Esophagus muscularis mucosa (tissue), 4 donors: ENCODE measurements at places on chromosomes 3 and 15. TPM values are rescaled to one million over a fixed set of nuclear protein-coding genes. Genes with fewer than 3 reads are reported as not detected.
A peak's percentile ranks its signal among the peaks of the same experiment; 100 is the strongest.

DNA sequence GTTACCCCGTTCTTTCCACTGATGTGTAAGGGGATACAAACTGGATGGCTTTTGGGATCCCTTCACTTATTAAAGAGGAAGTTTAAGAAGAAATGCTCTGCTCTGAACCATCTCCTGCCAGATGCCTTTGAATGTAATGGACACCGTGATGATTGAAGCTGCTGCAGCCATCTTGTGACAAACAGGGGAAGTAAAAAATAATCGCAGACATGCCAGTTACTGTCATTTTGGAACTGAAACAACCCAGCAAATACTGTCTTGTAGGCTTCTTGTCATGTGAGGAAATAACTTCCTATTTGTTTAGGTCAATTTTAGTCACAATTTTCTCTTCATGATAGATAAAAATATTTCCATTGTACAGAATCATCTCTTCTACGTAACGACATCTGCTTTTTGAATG is 224.0 kb downstream of the CHL1 start:
- no peaks in the 10 kb centered on the region for H3K27me3 ChIP-seq
- no peaks in the 10 kb centered on the region for H3K4me1 ChIP-seq
- DNase-seq, result no peak
- no peaks in the 10 kb centered on the region for H3K36me3 ChIP-seq
- H3K4me3 ChIP-seq, result no peak overlapping the region

- peaks cover 18% of the 10 kb centered on the region for H3K36me3 ChIP-seq
- H3K27ac ChIP-seq, result peak overlapping the region; percentile 21
- H3K27me3 ChIP-seq, result no peaks in the 10 kb centered on the region
- DNase-seq, result no peak
These were observed 318.6 kb upstream of the LRRFIP2 start for GRCh38 chr3:37492977-37493471.

SCAPER gene
- total RNA-seq, result 18.7 TPM

DNA sequence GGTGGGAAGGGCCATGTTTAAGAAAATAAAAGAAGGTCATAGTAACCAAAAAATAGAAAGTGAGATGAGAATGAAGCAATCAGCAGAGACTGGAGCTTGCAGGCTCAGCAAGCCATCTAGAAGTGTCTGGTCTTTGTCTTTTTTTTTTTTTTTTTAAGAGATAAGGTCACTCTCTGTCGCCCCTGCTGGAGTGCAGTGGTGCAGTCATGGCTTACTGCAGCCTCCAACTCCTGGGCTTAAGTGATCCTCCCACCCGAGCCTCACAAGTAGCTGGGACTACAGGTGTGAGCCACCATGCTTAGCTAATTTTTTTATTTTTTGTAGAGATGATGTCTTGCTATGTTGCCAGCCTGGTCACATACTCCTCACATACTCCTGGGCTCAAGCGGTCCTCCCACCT is 36.2 kb downstream of the GXYLT2 start:
- no peaks in the 10 kb centered on the region for H3K36me3 ChIP-seq
- H3K27me3 ChIP-seq, result no peaks in the 10 kb centered on the region
- no peak for DNase-seq
- H3K4me3 ChIP-seq, result no peak overlapping the region

DNA sequence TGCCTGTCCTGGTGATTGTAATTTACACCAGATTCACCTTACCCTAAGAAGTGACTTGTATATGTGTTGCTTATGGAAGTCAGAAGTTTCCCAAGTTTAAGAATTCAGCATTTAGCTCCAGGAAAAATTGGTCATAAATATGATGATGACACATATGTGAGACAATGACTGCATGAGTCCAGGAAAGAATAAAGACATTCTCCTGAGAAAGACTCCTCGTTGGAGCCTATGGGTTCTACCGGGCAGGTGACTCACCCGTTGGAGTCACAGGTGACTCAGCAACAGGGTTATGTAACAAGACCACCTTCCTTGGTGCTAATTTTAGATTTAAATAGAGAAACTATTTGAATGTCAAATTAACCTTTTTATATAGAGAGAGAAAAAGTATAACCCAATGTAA is 662.4 kb downstream of the FHIT start:
- no peak for DNase-seq
- H3K4me1 ChIP-seq, result peaks cover 2% of the 10 kb centered on the region

DNA sequence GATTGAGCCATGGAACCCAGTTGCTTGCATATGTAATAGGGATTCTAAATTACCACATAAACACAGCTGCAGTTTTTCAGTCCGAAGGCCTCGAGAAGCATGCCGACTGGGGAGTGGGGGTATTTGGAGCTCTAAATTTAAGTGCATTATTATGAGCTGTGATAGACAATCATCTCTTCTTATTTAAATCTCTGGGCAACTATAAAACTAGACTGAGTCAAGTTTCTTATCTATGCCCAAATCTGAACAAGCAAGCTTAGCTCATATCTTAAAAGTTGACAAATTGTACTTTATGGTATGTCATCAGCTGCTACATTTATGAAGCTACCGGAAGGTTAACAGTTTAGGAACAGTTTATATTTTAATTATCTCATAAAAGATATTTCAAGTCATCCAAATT is 19.5 kb upstream of the THRB start:
- H3K36me3 ChIP-seq, result no peaks in the 10 kb centered on the region
- H3K27ac ChIP-seq, result no peak overlapping the region
- no peaks in the 10 kb centered on the region for H3K4me1 ChIP-seq
- H3K4me3 ChIP-seq, result no peak overlapping the region

RSL24D1 gene
- 49.8 TPM for total RNA-seq

DNA sequence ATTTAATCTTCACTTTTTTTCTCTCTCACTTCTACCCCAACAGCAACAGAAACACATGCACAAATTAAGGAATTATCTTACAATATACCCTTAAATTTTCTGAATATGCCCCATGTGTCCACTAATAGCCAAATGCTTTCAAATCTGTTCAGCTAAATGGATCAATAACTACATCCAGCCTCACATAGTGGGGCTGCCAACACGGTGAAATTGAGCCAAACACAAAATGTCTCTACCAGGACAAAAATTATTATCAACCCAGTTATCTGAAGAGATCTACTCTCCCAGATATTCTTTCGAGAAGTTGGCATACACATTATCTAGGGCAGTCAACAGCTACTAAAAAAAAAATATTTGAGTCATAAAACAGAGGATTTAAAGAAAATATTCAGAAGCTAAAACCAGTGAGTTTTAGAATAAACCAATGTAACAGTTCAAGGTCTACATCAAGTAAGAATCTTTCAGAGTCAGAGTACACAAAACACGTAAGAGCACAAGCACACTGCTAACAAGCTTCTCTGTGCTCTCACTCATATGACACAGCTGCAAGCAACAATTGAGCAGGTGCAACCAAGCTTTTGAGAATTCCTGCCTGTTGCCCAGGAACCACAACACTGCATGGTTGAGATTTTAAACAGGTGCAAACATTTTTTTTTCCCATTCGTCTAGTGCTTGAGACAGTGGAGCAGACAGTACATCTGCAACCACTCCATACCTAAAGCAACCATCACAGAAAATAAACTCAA is 247.7 kb downstream of the ZBTB20 start:
- no peaks in the 10 kb centered on the region for H3K27me3 ChIP-seq
- peaks cover 44% of the 10 kb centered on the region for H3K4me1 ChIP-seq
- H3K36me3 ChIP-seq, result no peaks in the 10 kb centered on the region
- no peak for DNase-seq

DNA sequence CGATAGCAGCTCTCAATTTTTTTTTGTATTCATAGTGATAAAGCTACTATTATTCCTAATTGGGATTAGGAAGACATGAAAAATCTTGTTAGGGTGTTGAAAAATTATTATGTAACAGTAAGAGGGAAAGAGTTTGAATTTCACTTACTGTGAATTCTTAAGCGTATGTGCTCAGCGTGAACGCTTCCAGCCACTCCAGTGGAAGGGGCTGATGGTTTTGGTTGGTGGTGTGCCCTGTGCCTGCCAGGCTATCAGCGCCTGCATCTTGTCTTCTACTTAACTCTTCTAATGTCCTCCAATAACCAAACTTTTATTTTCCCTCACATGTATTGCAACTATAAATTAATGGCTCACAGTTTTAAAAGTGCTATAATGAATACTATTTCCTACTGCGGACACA is 22.5 kb downstream of the CDIN1 start:
- peaks cover 87% of the 10 kb centered on the region for H3K4me1 ChIP-seq
- no peaks in the 10 kb centered on the region for H3K27me3 ChIP-seq
- H3K36me3 ChIP-seq, result no peaks in the 10 kb centered on the region

- no peaks in the 10 kb centered on the region for H3K36me3 ChIP-seq
- no peak overlapping the region for H3K4me3 ChIP-seq
- H3K27me3 ChIP-seq, result no peaks in the 10 kb centered on the region
- no peak overlapping the region for H3K27ac ChIP-seq
- DNase-seq, result no peak
These were observed 72.0 kb upstream of the ZBED2 start for GRCh38 chr3:111667170-111667569.

DNA sequence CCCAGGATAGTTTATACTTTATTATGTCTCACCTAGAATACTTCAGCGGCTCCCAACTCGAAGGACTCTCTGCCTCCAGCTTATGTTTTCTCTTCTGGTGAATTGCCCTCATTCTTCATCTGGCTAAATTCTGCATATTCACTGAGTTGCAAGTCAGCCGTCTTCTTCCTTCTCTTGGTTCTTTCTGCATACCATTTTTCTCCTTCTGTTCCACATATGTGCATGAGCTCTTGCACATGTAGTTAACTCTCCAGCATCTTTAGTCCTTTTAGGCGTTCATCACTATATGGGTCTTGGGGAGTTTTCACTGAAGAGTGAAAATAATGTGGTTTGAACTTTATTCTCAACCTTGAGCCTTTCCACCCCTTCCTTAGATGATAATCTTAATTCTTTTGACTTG is 70.1 kb downstream of the AP4E1 start:
- H3K4me3 ChIP-seq, result no peak overlapping the region
- peaks cover 18% of the 10 kb centered on the region for H3K36me3 ChIP-seq
- no peaks in the 10 kb centered on the region for H3K27me3 ChIP-seq
- no peak overlapping the region for H3K27ac ChIP-seq

PRSS50 gene
- total RNA-seq, result not detected

DNA sequence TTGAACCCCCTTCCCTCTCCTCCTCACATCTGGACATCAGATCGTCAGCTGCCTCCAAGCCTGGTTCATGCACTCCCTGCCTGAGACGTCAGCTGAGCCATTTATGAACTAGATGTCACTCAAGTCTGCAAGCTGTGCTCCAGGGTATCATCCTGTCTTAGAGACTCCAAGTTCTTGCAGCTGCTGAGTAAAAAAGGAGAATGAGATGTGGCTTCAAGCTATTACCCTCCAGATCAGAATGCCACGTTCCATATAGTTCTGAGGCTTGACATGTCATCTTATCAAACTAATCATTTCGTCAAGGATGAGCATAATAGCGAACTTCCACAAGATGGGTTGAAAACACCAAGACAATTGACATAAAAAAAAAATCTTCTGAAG is 766.3 kb downstream of the TBL1XR1 start:
- H3K4me3 ChIP-seq, result no peak overlapping the region
- no peaks in the 10 kb centered on the region for H3K4me1 ChIP-seq
- H3K27ac ChIP-seq, result no peak overlapping the region

PYDC2 gene
- total RNA-seq, result not detected

GRCh38 chr3:54311211-54311747 is 188.9 kb downstream of the CACNA2D3 start:
- H3K27me3 ChIP-seq, result no peaks in the 10 kb centered on the region
- H3K4me3 ChIP-seq, result no peak overlapping the region
- H3K36me3 ChIP-seq, result no peaks in the 10 kb centered on the region
